Endothelial cell (in vitro differentiated cells): ENCODE measurements at places on chromosomes 1 and 21. TPM values are rescaled to one million over a fixed set of nuclear protein-coding genes. Genes with fewer than 3 reads are reported as not detected.

The NBPF6 gene
- 0.28 TPM for total RNA-seq

The KRTAP7-1 gene
- not detected for total RNA-seq

GRCh38 chr1:113271039-113271438 is 119.3 kb upstream of the MAGI3 start:
- peaks cover 2% of the 10 kb centered on the region for H3K27me3 ChIP-seq
- H3K4me3 ChIP-seq: no peak overlapping the region
- H3K27ac ChIP-seq: no peak overlapping the region
- DNase-seq: no peak
- H3K36me3 ChIP-seq: no peaks in the 10 kb centered on the region

The PROX1 gene
- 7.2 TPM for total RNA-seq

The CAMK1G gene
- total RNA-seq: not detected
